ENCODE measurements at places on chromosomes 4 and X. TPM values are rescaled to one million over a fixed set of nuclear protein-coding genes. Genes with fewer than 3 reads are reported as not detected.
A peak's percentile ranks its signal among the peaks of the same experiment; 100 is the strongest.

DNA sequence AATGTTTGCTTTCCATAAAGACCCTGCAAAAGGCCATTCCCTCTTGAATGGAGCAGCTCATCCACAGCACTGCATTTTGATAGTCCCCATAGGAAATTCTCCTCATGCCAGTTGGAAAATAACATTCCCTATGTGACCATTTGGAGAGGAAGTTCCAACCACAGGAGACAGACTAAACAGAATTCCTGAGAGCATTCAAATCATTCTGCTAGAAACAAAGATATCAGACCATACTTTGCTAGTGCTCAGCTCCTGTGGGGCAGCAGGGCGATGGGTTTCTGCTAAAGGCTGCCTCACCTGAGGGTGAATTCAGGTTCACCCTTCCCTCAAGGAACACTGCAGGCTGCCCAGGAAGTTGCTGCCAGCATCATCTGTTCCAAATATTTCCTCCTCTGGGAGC is 58.8 kb downstream of the LNX1 start:
- H3K27me3 ChIP-seq, result no peaks in the 10 kb centered on the region
- no peaks in the 10 kb centered on the region for H3K4me1 ChIP-seq
- no peak overlapping the region for H3K4me3 ChIP-seq
- no peaks in the 10 kb centered on the region for H3K36me3 ChIP-seq

DNA sequence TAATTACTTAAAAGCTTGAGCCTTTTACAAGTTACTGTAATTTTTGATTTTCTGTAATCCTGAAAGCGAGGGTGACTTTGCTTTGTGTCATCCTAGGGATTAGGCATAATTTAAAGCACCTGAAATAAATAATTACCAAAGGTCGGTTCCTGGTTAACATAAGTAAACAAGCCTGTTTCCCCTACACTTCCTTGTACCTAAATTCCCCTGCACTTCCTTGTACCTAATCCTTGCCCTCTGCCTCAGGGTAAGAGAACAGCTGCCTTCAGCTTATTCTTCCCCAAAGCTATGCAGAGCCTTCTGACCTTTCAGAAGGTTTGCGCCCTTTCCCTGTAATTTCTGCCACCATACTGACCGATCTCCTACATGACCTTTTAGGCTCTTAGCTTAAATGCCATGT is 166.1 kb upstream of the PDE5A start:
- no peaks in the 10 kb centered on the region for H3K27me3 ChIP-seq
- H3K4me3 ChIP-seq, result no peak overlapping the region
- no peak overlapping the region for H3K27ac ChIP-seq

DNA sequence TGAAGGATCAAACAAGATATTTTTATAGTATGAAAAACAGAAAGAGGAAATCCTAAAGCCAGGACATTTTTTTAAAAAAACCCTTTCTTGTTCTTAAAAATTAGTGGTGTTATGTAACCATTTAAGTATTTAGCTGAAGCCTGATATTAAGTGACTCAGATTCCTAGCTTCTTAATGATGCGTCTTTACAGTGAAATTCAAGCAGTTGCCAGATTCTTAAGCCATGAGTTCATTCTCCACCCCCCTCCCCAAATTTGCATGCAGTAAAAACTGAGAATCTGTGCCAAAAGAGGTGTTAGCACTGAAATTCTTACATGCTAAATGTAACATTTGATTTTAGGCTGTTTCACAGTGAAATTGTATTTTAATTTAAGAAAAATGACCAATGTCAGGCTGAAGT is 180.8 kb downstream of the RAPGEF2 start:
- no peak overlapping the region for H3K4me3 ChIP-seq
- H3K4me1 ChIP-seq, result peaks cover 11% of the 10 kb centered on the region
- H3K27me3 ChIP-seq, result no peaks in the 10 kb centered on the region
- DNase-seq, result no peak
- no peaks in the 10 kb centered on the region for H3K36me3 ChIP-seq
- no peak overlapping the region for H3K27ac ChIP-seq

- H3K27ac ChIP-seq, result no peak overlapping the region
- no peak for DNase-seq
- no peak overlapping the region for H3K4me3 ChIP-seq
- H3K27me3 ChIP-seq, result no peaks in the 10 kb centered on the region
- H3K36me3 ChIP-seq, result no peaks in the 10 kb centered on the region
Observed at GRCh38 chrX:16990839-16991238, 44.4 kb downstream of the REPS2 start.

GRCh38 chr4:16001484-16001858 is 38.5 kb upstream of the FGFBP2 start:
- no peaks in the 10 kb centered on the region for H3K4me1 ChIP-seq
- no peaks in the 10 kb centered on the region for H3K27me3 ChIP-seq
- peak; percentile 74 for DNase-seq
- no peak overlapping the region for H3K4me3 ChIP-seq
- no peak overlapping the region for H3K27ac ChIP-seq

GRCh38 chrX:152822383-152823086 is 8.0 kb downstream of the CETN2 start:
- no peaks in the 10 kb centered on the region for H3K4me1 ChIP-seq
- H3K27ac ChIP-seq, result no peak overlapping the region
- H3K4me3 ChIP-seq, result no peak overlapping the region
- no peak for DNase-seq
- no peaks in the 10 kb centered on the region for H3K36me3 ChIP-seq
- no peaks in the 10 kb centered on the region for H3K27me3 ChIP-seq

DNA sequence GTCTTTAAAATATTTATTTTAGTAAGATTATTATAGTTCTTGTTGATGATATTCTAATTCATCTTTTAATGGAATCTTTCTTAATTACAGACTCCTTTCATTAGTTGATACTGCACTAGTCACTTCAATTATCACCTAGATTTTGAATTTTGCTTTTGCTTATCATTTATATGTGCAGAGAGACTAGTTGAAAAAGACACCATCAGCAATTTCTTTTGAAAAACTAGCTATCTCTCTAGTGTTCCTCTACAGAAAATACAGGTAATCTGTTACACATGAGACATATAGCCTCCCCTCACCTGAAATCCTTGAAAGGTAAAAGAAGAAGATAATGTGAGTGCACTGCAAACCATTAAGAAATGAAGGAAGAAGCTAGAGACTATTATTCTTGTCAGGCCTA is 31.3 kb downstream of the GPRIN3 start:
- H3K36me3 ChIP-seq, result no peaks in the 10 kb centered on the region
- H3K4me1 ChIP-seq, result no peaks in the 10 kb centered on the region

- H3K36me3 ChIP-seq, result no peaks in the 10 kb centered on the region
- peak; percentile 79 for DNase-seq
- no peaks in the 10 kb centered on the region for H3K4me1 ChIP-seq
- H3K27ac ChIP-seq, result peak within 1 kb of the TSS; percentile 73
Observed at GRCh38 chrX:102515975-102516941, at the start of gene TMSB15A. Gene TMSB15A, minus strand, starts transcription at chrX:102516739.

POU4F2 gene
- total RNA-seq, result not detected

ATP6AP1 gene
- 52.6 TPM for total RNA-seq

CCDC110 gene
- not detected for total RNA-seq

Data from ascending aorta (tissue), 2 donors.